ENCODE measurements at places on chromosomes 2 and 18. TPM values are rescaled to one million over a fixed set of nuclear protein-coding genes. Genes with fewer than 3 reads are reported as not detected.

DNA sequence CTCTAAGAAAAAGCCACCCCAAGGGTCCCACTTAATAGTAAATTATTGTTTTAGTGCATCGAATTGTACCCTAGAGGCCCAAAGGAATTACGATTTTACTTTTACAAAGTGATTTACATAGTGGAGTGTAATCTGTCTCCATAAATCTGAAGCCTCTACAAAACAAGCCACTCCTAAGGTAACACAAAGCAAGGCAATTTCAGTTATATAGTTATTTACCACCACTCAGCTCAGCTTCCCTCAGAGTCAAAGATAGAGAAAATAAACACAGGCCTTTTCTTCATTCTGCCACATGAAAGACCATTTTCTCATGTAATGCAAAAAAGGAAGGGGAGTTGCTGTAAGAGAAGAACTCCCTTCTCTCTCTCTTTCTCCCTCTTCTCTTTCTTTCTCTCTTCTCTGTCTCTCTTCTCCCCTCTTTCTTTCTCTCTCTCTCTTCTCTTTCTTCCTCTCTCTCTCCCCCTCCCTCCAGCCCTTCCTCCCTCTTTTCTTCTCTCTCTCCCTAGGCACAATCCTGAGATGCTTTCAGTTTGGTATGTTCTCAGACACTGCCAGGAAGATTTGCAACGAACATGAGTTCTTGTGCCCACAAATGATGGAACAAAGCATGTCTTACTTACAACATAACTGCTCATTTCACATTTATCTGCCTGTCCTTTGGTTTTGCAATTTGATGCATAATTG is 264.5 kb downstream of the BCL2 start:
- DNase-seq = no peak

GRCh38 chr2:173511357-173511756 is 156.7 kb downstream of the CDCA7 start:
- no peak for DNase-seq

The CYTIP gene
- 4.8 TPM for total RNA-seq

The HOXD12 gene
- total RNA-seq = not detected

Data from right atrium auricular region (tissue), 2 donors.